ENCODE measurements at places on chromosomes 7 and 10.

GRCh38 chr10:18918532-18918931 lies 130.1 kb upstream of the MALRD1 start:
- no peak for DNase-seq

DNA sequence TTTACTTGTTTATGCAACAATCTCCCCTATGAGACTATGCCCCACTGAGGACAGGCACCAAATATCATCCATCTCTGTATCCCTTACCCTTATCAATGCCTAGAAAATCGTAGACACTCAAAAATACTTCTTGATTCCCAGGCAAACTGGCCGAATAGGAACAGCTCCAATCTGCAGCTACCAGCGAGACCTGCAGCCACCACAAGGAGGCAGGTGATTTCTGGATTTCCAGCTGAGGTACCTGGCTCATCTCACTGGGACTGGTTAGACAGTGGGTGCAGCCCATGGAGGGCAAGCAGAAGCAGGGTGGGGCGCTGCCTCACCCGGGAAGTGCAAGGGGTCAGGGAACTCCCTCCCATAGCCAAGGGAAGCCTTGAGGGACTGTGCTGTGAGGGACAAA lies 10.8 kb upstream of the PPP1R3C start:
- no peak for DNase-seq

- DNase-seq = no peak
Observed at GRCh38 chr7:38375453-38375852, 102.0 kb upstream of the TARP start.

DNA sequence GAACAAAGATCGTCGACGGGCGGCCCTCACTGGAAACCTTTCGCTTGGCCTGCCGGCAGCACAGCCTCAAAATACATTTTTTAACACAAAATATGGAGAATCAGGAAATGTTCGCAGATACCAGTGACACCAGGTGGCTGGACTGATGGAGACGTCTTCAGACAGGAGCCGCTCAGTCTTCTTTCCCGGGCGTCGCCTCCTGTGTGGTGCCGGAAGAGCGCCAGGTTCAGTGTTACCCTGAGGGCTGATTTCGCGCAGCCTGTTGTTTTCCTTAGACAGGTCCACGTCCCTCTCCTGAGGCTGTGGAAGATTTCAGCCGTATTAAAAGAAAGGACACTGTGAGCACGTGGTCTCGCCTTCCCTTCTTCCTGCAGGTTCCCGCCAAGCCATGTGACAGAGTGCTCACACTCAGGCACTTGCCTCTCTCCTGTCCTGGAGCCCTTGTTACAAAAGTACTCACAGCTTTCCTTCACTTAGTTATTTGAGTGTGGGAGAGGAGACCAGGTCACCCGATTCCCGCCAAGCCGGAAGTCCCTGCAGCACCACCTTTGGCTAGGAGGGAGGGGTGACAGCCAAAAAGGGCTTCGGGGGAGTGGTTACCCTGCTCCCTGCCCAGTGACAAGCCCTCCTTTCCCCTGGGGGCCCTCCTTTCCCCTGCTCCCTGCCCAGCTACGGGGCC lies 21.7 kb upstream of the PWWP2B start:
- no peak for DNase-seq

- no peak for DNase-seq
Observed at GRCh38 chr7:45593877-45594276, 19.7 kb downstream of the ADCY1 start.

- DNase-seq = no peak
Observed at GRCh38 chr7:44632196-44632595, 25.8 kb downstream of the OGDH start.

- DNase-seq = no peak
Observed at GRCh38 chr7:47991270-47991669, 11.9 kb upstream of the HUS1 start.

DNA sequence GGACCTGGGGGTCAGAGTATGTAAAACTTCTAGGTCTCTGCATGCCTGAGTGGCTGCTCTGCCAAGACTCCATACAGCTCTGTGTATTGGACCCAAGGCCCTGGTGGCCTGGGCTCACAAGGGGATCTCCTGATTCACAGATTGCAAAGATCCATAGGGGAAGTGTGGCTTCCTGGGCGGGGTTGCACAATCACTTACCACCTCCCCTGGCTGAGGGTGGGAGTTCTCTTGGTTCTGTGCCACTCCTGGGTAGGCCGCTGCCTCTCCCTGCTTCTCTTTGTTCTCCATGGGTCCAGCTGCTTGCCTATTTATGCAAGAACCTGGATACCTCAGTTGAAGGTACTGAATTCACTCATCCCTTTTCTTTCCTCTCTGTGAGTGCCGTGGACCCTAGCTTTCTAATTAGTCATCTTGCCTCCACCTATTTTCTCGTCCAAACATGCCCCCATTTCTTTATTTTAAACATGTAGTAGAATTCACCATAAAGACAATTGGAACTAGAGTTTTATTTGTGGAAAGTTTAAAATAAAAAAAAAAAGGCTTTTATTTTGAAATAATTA lies 18.5 kb upstream of the AGR3 start:
- DNase-seq = no peak

DNA sequence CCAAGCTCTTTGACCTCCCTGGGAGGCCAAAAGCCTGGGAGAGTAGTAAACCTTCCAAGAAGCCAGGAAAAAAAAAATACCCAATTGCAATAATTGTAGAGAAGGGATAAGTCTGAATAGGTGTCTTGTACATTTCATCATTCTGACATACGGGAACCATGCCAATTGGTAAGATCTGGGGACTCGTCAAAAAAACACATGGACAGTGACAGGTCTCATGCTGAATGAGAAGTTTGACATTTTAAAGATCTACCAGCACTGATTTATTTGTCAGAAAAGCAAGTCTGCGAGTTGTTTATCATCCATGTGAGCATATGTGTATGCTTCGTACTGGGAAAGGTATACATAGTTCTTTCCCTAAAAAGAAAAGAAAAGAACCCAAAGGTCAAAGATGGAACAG lies 4.1 kb upstream of the ITGA8 start:
- DNase-seq = no peak

GRCh38 chr7:128937647-128938543 lies at the start of gene IRF5:
TSS of gene IRF5 (plus strand) at chr7:128937927. CDS start at chr7:128942082, 4,155 bp downstream.
- DNase-seq = no peak

- DNase-seq = no peak
Observed at GRCh38 chr10:55793024-55793423, 568.0 kb downstream of the ZWINT start.

GRCh38 chr7:93945756-93946535 lies 24.4 kb downstream of the GNG11 start:
- no peak for DNase-seq

DNA sequence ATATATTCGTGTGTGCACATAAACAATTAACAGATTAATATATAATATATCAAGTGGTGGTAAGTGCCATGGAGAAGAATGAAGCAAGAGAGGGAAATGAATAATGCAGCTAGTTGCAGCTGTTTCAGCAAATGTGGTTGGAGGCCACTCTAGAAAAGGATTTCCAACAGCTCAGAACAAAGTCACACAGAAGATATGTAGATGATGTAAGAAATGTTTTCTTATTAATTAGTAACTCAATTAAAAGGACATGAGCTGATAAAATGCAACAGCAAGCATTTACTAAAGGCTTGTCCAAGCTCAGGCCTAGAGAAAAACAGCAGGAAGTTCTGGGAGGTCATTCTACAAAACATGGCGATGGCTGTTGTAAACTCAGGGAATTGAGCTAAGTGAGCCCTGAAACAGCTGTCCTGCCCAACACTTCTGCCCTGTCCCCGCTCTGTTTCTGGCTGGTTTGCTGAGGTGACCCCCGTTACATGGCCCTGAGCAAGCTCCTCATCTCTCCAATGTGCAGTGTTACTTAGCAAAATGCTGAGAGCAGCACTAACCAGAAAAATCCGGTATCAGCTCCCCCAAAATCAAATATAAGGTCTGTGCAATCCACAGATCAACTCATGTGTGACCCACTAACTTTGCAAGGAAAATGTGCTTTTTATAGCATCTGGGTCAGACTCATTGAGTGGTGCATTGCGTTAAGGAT lies 23.4 kb upstream of the C10orf67 start:
- no peak for DNase-seq

DNA sequence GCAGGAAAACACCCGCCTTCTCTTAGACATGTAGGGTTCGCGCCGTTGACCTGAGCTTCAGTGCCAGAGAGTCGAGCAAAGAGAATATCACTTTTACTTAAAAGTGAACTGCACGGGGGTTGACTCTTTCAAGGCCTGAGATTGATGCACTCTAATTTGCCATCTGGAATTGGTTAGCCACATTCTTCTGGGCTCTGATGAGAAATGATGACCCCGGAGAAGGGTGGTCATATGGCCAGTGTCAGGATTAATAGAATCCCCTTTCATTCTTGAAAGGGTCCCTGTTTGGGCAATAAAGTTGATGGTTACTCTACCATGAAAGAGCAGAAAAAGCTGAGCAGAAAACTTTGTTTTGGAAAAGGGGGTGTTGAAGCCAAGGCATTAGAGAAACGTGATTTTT lies 31.2 kb downstream of the GRK5 start:
- DNase-seq = no peak

- no peak for DNase-seq
Observed at GRCh38 chr7:44306606-44307005, 18.8 kb downstream of the CAMK2B start.

DNA sequence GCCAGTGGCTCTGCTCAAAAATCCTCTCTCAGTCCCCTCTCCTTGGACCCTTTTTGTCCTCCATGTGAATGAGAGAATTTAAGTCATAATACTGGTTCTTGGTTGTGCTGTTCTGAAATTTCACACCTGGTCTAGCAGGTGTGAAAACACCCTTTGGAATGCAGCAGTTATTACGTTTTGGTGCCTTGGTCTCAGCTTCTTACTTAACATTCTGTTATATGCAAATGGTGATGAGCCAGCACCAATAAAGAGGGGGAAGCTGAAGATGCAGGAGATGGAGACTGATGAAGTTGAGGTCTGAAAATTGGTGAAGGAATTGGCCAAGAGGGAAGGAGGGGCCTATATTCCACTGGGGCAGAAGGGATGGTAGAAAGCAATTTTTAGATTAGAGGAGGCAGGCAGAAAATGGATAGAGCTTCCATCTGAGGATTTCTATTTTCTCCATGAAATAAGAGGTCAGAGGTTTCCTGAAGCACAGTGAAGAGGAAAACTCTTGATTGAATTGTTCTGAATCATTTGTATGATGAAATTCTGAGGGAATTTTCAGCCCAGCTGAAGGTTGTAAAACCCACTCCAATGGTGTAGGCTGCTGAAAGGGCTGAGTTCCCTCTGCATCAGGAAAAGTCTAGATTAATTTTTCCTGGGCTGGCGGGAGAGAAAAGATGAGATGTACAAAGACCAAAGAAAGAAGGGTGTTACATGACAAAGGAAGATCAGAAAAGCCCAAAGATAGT lies 94.0 kb upstream of the FAM180A start:
- DNase-seq = no peak

- DNase-seq = no peak
Observed at GRCh38 chr10:51047857-51048256, 26.4 kb upstream of the PRKG1 start.

DNA sequence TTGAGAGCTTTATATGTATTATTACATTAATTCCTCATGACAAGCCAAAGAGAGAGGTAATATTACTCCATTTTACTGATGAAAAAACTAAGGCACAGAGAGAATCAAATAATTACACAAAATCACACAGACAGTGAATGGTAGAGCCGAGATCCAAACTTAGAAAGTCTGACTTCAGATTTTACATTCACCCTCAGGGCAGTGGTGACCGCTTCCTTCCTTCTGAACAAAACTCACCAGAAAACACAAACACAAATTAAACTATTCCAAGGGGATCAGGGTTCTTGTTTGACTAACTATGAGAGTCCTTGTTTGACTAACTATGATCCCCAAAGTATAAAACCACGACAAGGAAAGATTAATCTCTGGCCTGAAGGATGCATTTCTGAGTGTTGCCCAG lies 67.9 kb upstream of the PTN start:
- DNase-seq = no peak

GRCh38 chr10:10819206-10819856 lies 198.3 kb upstream of the CELF2 start:
- DNase-seq = no peak

DNA sequence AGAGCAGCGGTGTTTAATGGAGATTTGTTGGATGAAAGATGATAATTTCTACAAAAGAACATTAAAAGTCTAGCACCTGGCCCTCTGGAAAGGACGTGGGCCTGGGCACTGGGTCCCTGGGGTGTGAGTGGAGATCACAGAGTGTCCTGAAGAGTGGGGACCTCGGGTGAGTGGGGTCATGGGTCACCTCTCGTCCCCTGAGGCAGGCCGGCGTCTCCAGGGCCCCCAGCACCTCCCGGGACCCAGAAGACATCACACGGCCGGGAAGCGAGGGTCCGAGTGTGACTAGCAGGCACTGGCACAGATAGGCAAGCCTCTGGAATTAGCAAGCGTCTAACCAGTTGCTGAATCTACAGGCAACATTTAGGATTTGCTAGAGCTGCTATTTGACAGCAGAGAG lies 257.2 kb downstream of the MAD1L1 start:
- DNase-seq = no peak

- DNase-seq = no peak
Observed at GRCh38 chr10:118545381-118545780, 50.1 kb downstream of the PRLHR start.

- DNase-seq = no peak
Observed at GRCh38 chr7:96349572-96349971, 27.7 kb upstream of the SLC25A13 start.

DNA sequence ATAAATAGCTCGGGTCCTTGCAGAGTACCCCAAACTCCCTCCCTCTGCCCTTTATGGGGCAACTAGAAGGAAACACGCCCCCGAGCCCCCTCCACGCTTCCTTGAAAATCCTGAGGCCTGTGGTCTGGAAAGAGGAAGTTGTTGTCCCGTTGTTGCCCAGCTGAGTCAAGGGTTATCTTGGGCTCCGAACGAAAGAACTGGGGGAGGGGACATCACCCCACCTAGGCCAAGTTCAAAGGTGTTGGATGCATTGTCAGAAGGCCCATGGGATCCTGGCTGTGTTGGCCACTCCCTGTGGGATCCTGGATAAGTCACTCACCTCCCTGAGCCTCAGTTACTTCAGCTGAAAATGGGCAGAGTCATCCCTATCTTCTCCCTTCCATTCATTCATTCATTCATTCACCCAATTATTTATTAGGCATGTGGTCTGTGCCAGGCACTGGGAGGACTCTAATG lies at the start of gene CCL24:
CCL24 (minus strand) TSS at position 26 of the 456 bp plus-strand sequence. CDS start 91 bp downstream, outside the sequence.
- DNase-seq = no peak

DNA sequence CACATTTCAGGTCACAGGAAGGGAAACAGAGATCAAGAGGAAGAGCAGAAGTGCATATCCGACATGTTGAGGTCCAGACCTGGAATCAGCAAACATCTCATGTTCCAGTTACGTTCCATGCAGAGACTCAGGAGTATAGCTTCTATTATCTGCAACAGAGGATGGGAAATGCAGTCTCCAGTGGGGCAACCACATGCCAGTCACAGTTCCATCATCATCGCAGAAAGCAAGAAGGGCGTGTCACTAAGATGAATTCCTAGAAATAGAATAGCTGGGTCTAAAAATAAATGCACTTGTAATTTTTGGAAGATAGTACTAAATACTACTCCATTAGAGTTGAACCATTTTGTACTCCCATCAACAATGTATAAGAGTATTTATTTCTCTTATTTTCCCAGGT lies 133.2 kb upstream of the MDFIC start:
- no peak for DNase-seq

GRCh38 chr7:34845666-34846361 lies 187.8 kb downstream of the NPSR1 start:
- no peak for DNase-seq

GRCh38 chr10:50392966-50393718 lies 141.8 kb upstream of the ASAH2 start:
- no peak for DNase-seq

Measured in stimulated activated CD4-positive, alpha-beta T cell treated with anti-CD3 and anti-CD28 coated beads, Interleukin-12 subunit alpha, Interleukin-12 subunit beta, amount 100 ng/mL, for 24 hours (primary cell).